ENCODE measurements at places on chromosomes 3 and 15. TPM values are rescaled to one million over a fixed set of nuclear protein-coding genes. Genes with fewer than 3 reads are reported as not detected.

Gene CNTN3
- total RNA-seq: 9.3 TPM

DNA sequence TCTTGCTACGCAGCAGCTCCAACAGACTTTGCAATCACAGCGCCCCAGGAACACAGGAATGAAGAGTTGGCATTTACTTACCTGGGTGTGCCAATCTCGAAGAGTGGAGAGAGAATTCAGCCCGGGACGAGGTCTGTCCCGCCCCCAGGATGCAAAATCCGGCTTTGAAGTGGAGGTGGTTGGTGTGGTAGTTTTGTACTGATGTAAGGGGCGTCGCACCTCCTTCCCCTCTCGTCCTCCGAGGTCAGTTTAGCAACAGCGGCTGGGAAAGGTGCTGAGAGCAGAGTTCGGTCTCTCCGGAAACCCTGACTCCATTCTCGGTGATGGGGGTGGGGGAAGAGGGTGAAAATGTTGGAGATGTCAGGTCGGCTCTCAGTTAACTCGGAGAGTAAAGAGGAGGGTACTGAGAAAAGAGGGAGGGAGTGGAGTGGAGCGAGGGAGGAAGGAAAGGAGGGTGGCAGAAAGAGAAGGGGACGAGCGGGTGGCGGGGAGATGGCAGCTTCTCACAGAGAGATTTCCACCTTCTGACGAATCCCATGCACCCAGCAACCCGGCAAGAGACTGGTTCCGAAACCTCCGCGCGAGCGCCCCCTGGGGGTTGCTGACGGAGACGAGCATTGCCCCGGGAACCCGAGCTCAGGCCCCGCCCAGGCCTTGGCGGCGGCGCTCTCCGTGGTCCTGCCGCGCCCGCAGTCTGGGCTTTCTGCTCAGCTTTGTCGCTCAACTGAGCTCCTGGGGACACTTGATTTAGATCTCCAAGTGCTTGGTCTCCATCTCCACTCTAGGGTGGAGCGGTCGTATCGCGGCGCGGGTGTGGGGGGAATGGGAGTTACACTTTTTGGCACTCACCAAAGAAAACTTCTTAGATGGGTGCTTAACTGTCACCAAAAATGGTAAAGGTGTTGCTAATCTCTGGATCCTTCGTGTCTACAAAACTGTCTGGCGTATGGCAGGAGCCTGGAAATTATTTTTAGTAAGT, at the start of gene CPNE4:
CPNE4 (minus strand) TSS at position 529 of the 979 bp plus-strand sequence.
- peak; percentile 63 for DNase-seq

GRCh38 chr3:124260206-124260915, 268.4 kb upstream of the ROPN1 start:
- peak; percentile 81 for DNase-seq

DNA sequence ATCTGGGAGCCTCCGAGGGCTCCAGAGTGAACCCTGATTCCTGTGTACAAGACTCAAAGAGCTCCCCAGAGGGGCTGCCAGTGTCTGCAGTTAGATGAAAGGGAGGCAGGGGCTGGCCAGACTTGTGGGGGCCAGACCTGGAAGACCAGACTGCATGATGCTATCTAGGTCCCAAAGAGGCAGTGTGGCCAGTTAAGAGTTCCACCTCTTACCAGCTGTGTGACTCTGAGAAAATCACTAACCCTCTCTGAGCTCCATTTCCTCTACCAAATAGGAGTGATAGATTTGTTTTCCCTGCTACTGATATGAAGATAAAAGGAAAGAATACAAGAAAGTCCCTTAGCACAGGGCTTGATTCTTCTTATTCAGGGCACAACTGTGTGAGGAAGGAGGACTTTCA, 29.0 kb downstream of the ACSBG1 start:
- DNase-seq: no peak

DNA sequence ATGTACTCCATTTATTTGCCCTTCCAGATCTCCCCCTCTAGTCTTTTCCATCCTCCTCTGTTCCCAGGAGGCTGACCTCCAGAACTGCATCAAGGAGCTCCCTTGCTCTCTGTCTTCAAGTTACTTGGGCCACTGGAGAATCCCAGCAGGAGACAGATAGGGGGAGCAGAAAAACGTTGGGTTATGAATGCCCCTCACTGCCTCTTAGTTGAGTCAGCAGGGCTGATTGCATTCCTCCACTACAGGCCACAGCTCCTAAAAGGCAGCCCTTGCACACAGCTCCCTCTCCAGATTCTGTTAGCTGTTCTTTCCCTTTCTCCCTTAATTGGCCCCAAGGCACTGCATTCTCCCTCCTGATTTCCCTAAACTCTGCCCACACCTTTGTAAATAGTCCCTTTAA, 12.4 kb upstream of the CEP152 start:
- DNase-seq: peak; percentile 32

DNA sequence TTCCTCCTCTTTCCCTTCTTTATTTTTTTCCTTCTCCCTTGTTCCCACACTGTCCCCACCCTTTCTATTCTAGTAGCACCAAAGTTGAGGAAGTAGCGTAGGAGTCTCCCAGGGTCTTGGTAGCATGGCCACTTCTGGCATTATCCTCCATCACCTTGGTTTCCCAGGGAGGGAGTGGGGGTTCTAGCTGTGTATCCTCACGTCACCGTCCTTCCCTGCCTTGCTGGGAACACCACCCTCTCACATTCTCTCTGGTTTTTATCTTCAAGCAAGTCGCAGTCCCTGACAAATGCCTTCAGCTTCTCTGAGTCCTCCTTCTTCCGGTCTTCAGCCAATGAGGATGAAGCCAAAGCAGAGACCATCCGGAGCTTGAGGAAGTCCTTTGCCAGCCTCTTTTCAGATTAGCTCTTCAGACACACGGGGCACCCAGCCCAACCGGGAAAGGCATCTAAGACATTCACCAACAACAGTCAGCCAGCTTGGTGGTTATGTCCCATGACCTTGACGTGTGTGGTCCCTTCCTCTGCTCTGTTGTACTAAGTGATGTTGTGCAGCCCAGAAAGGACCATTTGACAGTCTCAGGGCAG, 31.6 kb upstream of the TIMP4 start:
- DNase-seq: no peak

DNA sequence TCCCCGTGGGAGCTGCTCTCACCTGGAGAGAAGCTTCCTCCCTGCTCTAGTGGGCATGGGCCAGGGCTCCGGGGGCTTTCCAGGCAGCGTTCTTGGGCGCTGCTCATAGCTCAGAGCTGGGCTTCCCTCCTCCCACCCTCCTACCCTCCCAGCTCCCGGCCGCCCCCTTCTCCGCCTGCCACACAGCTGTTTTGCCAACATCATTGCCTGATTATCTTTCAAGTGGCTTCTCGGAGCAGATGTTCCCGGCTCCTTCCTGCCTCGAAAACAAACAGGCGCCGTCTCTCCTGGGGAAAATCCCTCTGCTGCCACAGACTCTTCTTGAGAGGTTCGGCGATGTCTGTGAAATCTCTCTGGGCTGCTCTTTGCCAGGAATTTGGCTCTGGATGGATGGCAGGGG, 195.6 kb downstream of the RPLP1 start:
- no peak for DNase-seq

Measured in HFFc6 (cell line).